ENCODE measurements at places on chromosomes 11 and 22.

GRCh38 chr22:24441406-24442351 is 14.3 kb downstream of the ADORA2A start:
- DNase-seq, result no peak

GRCh38 chr11:2267306-2267850 is 3.0 kb downstream of the ASCL2 start:
- no peak for DNase-seq

DNA sequence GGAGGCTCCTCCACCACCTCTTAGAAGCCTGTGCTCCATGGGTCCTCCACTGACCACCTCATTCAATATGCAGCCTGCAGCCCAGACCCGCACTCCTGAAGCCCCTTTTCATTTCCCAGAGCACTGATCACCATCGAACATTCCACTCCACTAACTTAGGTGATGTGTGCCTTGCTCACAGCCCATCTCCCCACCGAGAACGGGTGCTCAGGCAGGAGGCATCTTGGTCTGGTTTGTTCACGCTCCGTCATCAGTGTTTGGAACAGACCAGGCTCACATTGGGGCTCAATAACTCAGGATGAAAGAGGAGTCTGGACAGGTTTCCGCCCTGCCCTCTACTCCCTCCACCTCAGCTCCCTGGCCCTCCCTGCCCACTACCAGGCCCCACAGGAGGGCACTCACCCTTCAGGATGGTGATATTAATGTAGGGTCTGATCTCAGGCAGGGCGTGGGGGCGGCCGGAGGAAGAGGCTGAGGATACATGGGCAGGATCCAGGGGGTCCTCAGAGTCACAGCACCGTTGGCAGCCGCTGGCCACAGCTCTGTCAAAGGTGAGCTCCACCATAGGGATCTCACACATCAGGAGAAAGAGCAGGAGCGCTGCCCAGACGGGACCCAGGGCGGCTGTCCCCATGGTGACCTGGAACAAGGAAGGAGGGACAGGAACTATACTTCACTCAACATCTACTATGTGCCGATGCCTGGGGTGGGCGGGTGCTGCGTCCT is 3.1 kb downstream of the C1QTNF6 start:
- DNase-seq, result no peak

GRCh38 chr11:65649656-65650546 is 12.0 kb downstream of the SIPA1 start:
- no peak for DNase-seq

GRCh38 chr11:134270250-134270714 is 5.9 kb upstream of the GLB1L3 start:
- no peak for DNase-seq

- no peak for DNase-seq
These were observed 169.4 kb upstream of the ZBED5 start for GRCh38 chr11:11027288-11027687.

GRCh38 chr11:16909359-16910035 is 104.7 kb downstream of the PLEKHA7 start:
- DNase-seq, result no peak

- DNase-seq, result no peak
These were observed 297.3 kb downstream of the TBC1D22A start for GRCh38 chr22:47059701-47060161.

DNA sequence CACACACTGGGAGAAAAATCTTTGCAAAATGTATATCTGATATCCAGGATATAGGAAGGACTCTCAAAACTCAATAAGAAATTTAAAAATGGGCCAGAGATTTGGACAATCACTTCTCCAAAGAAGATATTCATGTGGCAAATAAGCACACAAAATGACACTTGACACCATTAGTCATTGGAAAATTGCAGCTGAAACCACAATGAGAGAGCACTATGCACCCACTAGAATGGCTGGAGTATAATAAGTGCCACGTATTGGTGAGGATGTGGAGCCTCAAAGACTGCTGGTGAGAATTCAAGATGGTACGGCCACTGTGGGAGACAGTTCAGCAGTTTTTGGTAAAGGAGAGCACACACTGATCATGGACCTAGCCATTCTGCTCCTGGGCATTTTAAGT is 12.8 kb upstream of the OSBPL5 start:
- no peak for DNase-seq

DNA sequence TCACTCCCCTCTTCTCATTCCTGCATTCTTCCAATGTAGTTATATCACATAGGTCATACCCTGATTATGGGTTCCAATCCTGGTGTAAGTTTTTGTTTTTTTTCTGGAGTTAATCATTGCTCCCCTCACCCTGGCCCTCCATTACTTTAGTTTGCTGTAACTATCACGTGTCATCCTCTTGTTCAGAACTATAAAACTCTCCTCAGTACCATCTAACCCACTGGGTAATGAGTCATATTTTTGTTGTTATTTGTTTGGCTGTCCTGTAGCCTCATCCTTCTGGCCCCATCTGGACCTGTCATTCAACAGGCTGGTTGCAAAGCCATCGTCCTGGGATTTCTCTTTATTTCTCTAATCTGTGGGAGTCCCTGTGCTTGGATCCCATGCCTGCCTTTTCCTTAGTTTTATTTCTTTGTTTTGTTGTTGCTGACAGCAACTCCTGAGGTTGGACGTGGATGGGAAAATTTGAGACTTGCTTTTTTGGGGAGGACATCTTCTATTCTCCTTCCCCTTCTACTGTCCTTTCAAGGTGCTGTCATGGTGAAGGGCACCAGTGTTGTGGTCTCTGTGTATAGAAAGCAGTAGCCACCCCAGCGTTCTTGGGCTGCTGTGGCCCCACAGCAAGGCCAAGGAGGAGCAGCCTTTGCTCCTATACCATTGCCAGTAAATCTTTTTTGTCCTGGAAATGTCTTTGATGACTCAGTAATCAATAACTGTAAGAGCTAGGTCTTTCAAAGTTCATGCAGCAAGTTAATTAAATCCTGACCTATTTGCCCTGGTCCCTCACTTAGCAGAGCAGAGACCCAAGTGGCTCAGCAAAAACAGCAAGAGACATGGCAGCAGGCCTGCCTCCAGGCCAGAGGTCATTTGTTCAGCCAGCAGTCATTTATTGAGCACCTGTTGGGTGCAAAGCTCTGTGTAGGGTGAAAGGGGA is 82.5 kb downstream of the C22orf31 start:
- no peak for DNase-seq

- no peak for DNase-seq
These were observed 35.8 kb downstream of the UVRAG start for GRCh38 chr11:75850787-75851186.

GRCh38 chr22:27470169-27470772 is 331.3 kb downstream of the MN1 start:
- DNase-seq, result no peak

DNA sequence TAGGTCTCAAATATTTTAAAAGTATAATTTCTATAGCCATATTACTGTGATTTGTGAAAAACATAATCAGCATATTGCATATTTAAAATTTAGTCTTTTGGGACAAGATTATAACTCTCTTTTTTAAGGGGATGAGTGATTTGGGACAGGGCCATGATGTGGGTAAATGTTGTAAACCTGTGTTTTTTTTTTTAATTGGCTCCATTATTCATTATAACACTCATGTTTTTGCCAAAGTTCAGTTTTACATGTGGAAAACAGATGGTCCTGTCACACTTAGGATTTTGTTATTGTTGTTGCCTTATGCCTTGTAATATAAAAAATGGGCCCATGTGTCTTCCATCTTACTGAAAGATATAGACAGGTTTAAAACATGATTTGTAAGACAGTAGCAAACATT is 1413.5 kb upstream of the RAG2 start:
- DNase-seq, result no peak

GRCh38 chr11:108392353-108392752 is 75.0 kb downstream of the C11orf65 start:
- no peak for DNase-seq

DNA sequence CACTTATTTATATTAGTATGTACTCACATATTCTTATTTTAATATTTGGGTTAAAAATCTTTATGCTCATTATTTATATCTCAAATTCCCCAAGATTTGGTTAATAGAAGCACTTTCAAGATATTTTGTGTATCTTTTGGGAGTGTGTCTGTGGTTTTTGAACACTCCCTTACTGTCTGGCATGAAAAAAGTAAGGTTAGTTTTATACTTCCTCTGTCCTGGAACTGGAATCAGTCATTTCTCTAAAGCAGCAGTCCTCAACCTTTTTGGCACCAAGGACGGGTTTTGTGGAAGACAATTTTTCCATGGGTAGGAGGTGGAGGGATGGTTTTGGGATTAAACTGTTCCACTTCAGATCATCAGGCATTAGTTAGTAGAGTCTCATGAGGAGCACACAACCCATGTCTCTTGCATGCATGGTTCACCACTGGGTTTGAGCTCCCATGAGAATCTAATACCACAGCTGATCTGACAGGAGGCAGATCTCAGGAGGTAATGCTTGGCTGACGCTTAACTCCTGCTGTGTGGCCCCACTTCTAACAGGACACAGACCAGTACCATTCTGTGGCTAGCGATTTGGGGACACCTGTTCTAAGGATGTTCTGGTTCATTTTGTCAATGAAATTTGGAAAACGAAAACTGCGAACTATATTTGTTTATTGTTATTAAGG is 60.2 kb downstream of the CASP12 start:
- DNase-seq, result no peak

GRCh38 chr11:42773729-42774128 is 538.1 kb upstream of the API5 start:
- no peak for DNase-seq

GRCh38 chr22:29523761-29524160 is 29.8 kb downstream of the THOC5 start:
- no peak for DNase-seq
